ENCODE measurements at places on chromosomes 2 and 18.

GRCh38 chr2:239327536-239328350 is 73.1 kb downstream of the HDAC4 start:
- no peak for DNase-seq

GRCh38 chr2:98787700-98788099 is 56.8 kb upstream of the MGAT4A start:
- DNase-seq, result no peak

GRCh38 chr2:25286025-25286400 is 55.7 kb downstream of the DNMT3A start:
- DNase-seq, result no peak

DNA sequence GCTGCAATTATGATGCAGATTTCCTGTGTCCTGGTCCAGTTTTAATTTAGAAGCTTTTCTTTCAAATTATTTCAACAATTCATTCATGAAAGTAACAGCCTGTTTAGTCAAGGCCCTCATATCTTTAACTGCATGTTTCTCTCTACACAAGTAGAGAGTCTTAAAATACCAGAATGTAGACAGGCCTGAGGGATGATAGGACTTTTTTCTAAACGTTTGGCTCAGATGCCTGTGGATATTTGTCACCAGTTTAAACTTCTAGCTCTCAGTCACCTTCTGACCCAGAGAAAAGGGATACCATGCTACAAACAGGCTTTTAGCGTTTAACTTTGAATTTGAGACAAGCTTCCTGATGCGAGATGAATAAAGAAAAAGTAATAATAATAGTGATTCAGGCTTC is 15.7 kb downstream of the COL5A2 start:
- peak; percentile 75 for DNase-seq

- DNase-seq, result no peak
Observed at GRCh38 chr2:109110170-109110569, 18.8 kb upstream of the SH3RF3 start.

DNA sequence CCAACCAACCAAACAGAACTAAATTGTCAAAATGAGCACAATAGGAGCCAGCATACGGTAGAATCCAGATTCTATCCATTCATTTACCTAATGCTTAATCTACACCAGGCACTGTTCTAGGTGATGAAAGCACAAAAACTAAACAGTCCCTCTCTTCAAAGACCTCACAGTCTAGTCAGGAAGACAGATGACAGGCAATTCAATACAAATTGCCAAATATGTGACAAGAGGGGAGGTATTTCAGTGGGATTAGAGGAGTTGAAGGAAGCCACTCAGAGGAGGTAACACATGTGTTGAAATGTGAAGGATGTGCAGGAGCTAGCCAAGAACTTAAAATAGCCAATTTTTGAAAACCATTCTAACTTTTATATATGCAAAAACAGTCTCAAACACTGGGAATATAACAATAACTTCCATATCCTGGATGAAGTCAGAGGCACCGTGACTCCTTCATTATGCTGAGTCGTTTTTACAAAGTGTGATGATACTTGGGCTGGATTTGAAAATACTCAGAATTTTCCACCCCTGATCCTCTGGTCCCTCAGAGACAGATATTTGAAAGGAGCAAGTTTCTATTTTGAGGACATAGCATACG is 204.9 kb downstream of the PID1 start:
- no peak for DNase-seq

DNA sequence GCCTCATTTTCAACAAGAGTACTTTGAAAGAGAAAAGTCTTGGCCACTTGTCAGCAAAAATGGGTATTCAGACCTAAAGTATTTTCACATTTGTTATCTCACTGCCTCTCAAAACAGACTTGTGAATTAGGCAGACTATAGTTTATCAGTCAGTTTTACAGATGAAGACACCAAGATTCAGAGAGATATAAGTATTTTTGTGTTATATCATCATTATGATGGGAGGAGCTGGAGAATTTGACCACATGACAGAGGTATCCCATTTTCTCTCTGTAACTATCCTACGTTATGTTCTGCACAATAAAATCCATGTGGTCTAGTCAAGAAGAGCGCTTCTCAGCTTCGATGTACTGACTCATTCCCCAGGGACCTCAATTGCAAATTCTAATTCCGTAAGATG is 213.7 kb downstream of the MYCN start:
- DNase-seq, result no peak
